Sciatic nerve (tissue), 2 donors: ENCODE measurements at places on chromosomes 1 and 21. TPM values are rescaled to one million over a fixed set of nuclear protein-coding genes. Genes with fewer than 3 reads are reported as not detected.

C1orf167 gene
- 4.1 TPM for total RNA-seq

SELP gene
- total RNA-seq, result 21.0 TPM

FMO2 gene
- total RNA-seq, result 58.3 TPM

MAEL gene
- 0.62 TPM for total RNA-seq

CD5L gene
- 0.27 TPM for total RNA-seq

CFHR2 gene
- total RNA-seq, result not detected

BTBD8 gene
- 14.9 TPM for total RNA-seq

TRNP1 gene
- total RNA-seq, result 22.7 TPM
